GM12864 (cell line): ENCODE measurements at places on chromosomes 3 and 15.

- no peak for DNase-seq
Measured at GRCh38 chr3:56633602-56634535, 49.2 kb downstream of the TASOR start.

DNA sequence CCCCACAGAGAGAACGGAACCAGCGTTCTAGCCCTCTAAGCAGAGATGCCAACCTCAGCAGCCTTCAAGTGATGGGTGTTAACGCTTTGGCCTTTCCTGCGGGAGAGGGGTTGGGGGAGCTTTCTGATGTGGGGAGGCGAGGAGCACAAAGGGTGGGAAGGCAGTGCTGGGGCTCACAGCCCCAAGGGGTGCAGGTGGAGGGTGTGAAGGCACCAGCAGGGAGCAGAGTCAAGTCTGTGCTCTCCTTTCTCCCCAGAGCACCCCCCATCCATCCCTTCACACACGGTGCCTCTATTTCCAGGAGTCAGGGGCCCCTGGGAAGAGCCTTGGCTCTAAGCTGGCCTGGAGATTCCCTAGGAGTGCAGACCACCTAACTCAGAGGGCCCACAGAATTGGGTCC, 4.1 kb downstream of the C15orf62 start:
- no peak for DNase-seq

DNA sequence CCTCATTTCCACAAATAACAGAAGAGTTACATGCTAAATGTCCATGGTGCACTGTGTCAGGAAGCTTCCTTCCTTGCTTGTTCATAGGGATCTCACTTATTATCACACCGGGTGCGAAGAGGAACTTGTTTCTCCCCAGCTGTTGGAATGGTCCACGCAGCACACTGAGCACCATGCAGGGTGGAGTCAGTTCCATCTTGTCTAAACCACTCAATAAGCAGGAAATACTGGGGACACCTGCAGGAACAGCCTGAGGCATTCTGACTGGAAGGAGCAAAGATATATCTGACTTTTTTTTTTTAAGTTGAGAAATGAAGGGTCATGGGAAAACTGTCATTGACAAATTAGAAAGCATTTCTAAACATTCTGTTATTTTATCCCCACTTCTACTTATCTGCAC, 70.0 kb upstream of the WDR72 start:
- DNase-seq = no peak

GRCh38 chr3:55364421-55364820, 122.7 kb downstream of the WNT5A start:
- no peak for DNase-seq

GRCh38 chr3:119304201-119304713, 10.1 kb downstream of the ARHGAP31 start:
- no peak for DNase-seq

GRCh38 chr3:127637971-127638370, 9.0 kb downstream of the PODXL2 start:
- DNase-seq = no peak

DNA sequence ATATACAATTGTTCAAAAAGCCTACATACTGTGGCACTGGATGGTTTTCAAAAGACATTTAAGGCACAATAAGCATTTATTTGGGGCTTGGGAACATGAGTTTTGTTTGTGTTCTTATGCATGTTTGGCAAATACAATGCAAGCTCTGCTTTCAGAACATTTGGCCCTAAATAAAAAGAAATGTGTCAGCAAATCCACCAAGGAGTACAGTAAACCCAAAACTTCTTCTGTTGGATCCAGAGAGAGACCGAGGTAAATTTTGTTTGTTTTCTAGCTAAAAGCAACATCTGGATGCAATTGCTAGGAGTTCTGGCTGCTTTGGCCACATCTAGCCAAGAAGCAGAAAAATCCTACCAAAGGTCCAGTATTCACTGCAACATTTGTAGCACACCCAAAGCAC, 168.8 kb downstream of the DCLK3 start:
- no peak for DNase-seq

- DNase-seq = no peak
Measured at GRCh38 chr3:123261666-123262065, 59.9 kb downstream of the SEC22A start.

GRCh38 chr3:101962055-101962454, 112.7 kb downstream of the NFKBIZ start:
- DNase-seq = no peak

DNA sequence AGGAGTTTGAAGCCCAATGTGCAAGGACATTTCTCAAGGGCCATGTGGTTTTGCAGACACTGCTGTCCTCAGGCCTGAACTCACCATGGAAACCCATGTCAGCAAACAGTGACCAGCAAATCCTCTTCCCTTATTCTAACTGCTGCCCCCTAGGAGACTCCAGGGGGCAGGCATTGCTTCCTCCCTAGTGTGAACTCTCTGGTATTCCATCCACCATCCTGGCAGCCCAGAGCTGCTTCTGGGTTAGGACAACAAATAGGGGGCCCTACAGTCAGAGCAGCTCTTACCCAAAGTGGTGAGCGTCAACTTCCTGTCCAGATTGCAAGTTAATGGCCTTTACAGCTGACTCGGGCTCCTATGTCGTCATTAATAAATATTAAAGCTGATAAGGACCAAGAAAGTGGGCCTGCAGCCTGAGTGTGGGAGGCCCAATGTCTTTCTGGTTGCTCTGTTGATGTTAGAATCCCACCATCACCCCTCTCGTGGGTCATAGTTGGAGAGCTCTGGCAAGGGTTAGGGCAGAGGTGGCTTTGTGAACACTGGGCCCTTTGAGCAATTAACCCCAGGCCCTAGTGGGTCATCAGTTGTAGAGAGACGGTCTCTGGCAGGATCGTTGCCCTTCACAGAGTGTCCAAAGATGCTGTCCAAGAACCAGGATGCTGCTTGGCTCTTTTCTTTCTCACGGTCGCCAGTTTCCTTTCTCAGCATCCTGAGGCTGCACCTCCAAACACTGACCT, 41.5 kb downstream of the TGM4 start:
- no peak for DNase-seq

DNA sequence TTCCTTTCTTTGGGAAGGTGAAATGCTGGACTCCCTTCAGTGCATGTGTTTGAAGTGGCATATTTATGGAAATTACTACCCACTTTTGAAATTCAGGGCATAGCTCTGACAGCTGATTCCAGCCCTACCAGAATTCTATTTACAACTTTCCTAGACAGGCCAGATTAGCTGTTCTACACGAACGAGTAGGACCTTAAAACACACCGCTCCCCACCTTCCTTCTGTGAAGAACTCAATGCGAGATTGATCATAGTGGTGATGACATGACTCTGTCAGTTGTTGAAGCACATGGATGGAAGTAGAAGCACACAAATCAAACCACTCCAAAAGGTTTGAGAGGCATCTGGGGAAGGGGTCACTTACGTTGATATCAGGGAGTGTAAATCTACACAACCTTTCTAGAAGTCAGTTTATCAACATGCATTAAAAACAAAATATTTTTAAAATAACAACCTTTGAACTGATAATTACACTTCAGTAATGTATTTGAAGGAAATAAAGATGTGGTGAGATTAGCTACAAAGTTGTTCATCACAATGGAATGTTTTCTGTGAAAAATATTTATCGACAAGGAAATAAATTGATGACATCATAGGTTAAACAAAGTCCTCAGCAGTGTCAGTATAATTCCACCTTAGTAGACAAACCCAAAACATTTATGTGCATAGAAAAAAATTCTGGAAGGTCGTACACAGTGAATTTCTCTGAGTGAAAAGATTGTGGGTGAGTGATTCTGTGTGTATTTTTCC, 29.8 kb downstream of the RARB start:
- no peak for DNase-seq

DNA sequence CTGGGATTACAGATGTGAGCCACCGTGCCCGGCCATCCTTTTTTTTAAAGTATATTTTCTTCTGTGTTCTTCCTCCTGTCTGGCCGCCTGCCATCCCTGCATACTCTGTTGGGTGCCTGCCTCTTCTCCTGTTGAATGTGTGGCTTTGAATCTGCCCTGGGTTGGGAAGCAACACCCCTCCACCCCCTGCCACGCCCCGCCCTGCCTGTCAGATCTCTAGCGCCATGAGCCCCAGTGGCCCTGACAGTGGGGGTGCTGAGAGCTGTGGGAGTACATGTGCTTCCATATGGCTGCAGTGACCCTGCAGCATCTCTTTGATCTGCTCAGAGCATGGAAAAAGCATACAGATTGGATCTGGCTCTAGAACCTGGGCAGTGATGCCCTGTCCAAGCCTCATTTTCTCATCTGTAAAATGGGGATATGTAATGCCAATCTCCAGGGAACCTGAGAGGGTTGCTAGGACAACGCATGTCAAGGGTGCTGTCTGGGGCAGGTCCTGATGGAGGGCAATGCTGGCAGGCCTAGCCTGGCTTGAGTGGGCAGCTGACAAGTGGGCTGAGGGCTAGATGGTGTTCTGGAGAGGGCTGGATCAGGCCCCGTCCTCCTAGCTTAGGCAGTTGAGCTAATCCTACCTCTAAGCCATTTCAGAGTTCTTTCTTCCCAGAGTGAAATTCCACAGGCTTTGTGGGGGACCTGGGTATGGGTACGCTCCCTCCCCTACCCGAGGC, 23.9 kb downstream of the CCDC13 start:
- DNase-seq = no peak

DNA sequence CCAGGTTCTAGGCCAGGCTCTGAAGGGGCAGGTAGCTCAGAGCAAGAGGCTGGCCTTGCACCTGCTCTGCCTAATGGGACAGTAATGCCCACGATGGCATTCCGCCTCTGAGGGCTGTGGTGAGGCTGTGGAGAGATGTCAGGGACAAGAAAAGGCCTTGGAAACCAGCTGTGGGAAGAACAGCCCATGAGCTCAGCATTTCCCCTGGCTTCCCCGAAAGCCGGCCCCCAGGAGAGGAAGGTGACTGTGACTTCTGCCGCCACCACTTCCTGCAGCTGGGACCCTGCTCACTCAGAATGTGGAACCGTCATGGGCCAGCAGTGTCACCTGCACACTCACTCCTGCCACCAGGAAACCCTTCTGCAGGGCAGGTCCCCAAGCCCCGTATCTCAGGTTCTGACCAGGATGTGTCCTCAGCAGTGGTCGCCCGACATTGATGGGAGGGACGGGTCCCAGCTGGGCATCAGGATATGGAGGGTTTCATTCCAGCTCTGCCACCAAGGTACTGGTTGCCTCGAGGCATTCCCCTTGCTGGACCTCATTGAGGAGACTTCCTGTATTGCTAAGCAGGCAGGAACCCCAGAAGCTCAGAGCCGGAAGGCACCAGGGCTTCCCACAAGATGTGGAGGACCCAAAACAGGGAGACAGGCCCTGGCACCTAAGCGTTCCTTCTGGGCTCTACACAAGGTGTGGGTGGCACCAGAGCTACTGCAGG, 30.7 kb downstream of the SEMA7A start:
- DNase-seq = no peak

GRCh38 chr3:152591515-152591914, 243.4 kb upstream of the P2RY1 start:
- no peak for DNase-seq

DNA sequence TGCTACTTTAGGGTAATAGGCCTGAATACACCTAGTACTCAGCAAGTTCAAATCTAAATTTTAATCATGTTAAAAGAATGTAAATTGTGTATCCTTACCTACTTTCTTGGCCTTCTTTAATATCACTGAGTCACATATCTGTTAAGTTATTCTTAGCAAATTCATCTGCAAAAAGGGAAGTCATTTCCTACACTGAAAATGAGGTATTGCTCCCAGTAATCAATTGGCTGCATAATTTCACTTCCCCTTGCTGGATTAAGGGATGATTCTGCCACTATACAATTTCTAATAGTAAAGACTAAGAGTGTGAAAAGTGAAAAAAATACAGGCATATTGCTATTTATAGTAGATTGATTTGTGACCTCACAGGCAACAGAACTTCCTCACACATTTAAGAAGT, 47.8 kb downstream of the CCDC54 start:
- DNase-seq = no peak

GRCh38 chr3:197209366-197210260, 88.8 kb downstream of the DLG1 start:
- no peak for DNase-seq

DNA sequence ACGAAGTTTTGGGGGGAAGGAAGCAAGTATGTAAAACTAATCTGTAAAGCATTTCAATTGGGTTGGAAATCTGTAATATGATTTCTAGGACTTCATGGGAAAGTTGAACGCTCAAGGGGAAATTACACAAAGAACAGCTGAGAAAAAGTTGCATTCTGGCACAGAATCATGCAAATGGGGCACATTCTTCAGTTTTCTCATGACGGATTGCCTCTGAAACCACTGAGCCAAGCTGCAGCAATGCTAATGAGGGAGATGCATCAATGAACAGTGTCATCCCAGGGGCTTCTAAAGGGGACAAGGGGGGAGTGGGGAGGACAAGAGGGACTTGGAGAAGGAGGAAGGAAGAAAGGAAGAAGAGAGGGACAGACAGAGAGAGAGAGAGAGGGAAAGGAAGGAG, 291.4 kb upstream of the ATP11B start:
- DNase-seq = no peak

DNA sequence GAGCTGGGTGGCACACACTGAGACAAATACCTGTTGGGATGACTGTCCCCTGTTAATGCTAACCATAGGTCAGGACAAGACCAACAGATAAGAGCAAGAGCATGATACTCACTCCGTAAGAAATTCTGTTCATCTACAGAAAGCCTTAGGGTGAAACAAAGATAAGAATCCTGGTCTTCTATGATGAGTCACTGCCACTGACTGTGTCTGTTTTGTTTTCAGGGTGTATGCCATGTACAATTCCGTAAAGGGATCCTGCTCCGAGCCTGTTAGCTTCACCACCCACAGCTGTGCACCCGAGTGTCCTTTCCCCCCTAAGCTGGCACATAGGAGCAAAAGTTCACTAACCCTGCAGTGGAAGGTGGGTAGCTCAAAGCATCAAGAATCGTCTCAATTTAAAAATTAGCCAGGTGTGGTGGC, 141.1 kb downstream of the GHSR start:
- no peak for DNase-seq

DNA sequence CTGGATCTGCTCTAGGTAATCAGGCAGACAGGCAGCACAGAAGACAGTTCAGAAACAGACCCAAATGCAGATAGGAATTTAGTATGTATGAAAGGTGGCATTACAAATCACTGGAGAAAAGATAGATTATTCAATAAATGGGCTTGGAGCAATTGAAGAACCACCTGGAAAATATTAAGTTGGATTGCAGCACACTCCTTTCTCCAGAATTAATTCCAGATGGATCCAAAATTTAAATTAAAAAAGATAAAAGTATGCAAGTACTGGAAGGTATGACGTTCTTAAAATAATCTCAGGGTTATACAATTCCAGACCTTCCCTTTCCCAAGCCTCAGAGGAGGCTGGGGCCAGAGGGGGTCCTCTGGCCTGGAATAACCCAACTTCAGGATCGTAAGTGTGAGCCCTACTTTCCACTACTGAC, 32.5 kb downstream of the HRH1 start:
- DNase-seq = no peak

GRCh38 chr15:82530606-82531379, 9.5 kb downstream of the RPS17 start:
- DNase-seq = no peak
